ENCODE measurements at places on chromosomes 16 and 17.

GRCh38 chr16:23726710-23727109, 13.7 kb upstream of the ERN2 start:
- DNase-seq: no peak

DNA sequence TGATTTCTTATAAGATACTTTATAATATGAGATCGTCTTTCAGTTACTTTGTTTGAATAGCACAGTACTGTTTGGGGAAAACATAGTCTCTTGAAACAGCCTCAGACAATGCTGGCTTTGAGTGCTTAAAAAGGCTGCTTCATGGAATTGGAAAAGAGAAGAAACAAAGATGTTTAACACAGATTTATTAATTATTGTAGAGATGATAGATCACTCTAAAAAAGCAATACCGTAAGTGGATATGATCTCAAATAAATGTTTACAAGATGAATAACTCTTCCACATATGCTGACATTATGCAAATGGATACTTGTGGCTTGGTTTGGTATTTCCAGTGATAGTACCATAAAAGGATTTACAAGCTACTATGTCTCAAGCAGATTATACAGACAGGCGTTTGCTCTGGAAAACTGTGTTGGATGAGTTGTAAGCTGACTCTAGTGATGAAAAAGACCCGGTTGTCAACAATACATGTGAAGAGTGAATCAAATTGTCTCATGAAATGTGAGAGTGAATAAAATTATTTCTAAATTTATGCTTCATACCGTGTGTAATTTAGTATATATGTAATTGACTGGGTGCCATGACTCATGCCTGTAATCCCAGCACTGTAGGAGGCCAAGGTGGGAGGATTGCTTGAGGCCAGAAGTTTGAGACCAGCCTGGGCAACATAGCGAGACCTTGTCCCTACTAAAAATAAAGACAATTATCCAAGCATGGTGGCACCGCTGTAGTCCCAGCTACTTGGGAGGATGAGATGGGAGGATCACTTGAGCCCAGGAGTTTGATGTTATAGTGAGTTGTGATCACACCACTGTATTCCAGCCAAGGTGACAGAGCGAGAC, 105.4 kb downstream of the FTO start:
- no peak for DNase-seq

DNA sequence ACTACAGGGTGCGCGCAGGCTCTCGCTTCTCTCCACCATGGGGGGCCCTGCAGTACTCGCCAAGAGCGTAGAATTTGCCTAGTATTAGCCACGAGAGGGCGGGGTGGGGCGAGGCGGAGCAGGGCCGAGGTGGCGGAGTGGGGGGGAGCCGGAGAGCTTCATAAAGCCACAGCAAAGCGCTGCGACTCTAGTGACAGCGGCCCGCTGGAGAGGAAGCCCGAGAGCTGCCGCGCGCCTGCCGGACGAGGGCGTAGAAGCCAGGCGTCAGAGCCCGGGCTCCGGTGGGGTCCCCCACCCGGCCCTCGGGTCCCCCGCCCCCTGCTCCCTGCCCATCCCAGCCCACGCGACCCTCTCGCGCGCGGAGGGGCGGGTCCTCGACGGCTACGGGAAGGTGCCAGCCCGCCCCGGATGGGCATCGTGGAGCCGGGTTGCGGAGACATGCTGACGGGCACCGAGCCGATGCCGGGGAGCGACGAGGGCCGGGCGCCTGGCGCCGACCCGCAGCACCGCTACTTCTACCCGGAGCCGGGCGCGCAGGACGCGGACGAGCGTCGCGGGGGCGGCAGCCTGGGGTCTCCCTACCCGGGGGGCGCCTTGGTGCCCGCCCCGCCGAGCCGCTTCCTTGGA, at the start of gene TBX21:
TBX21 (plus strand) TSS at position 190 of the 627 bp plus-strand sequence; CDS start at position 409, 219 bp downstream.
- no peak for DNase-seq

GRCh38 chr17:11786711-11787438, 188.6 kb downstream of the DNAH9 start:
- no peak for DNase-seq

DNA sequence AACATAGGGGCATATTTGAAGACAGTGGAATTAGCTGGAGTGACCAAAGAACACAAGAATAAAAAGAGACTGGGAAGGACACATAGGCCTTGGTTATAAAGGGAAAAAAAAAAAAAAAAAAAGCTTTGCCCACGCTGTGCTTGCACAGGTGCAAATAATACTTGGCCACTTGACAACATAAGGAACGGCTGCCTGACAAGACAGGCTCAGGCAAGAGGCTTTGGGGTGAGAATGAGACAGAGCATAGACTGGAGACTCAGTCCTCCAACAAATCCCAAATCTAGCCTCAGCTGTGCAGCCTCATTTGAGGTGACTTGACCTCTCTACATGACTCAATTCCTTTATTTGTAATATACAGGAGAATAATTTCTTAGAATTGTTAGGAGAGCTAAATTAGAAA, 332.8 kb upstream of the DYNLRB2 start:
- DNase-seq: no peak

DNA sequence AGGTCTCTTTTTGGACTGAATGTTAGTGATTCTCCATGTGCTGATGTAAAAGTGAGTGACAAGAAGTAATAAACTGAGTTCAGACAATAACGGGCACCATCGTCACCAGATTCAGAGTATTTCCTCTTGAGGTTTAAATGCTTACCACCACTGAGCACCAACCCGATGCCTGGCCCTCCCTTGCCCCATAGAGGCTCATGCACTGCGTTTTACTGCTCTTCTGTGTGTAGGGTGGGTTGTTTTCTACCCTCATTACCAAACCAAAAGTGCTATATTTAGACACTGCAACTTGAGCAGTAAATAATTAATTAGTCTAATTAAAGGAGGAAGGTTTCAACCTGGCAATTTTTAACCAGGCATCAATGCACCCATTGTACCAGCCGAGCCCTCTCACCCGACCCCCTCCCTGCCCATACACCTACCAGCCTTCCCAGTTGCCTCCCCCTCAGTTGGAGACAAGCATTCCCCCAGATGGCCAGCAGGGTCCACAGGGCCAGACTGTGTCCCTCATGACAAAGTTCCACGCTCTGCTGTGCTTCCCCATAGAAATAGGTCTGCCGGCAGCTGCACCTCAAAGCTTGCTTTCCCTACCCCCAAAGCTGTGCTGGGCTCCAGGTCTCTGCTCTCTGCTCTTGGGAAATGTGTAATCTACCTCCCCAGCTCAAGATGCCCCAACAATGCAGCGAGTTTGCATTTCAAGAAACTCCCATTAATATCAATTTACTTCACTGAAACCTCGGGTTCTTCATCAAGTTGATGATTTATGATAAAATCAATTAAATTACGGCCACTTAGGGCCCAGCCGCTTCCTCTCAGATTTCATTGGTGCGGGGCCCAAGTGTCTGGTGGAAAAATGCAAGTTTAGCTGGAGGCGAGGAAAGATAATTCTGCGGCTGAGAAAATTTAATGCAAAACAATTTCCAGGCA, 16.0 kb downstream of the HOXB4 start:
- DNase-seq: no peak

- DNase-seq: no peak
Measured at GRCh38 chr17:27338536-27338985, 44.6 kb downstream of the WSB1 start.

DNA sequence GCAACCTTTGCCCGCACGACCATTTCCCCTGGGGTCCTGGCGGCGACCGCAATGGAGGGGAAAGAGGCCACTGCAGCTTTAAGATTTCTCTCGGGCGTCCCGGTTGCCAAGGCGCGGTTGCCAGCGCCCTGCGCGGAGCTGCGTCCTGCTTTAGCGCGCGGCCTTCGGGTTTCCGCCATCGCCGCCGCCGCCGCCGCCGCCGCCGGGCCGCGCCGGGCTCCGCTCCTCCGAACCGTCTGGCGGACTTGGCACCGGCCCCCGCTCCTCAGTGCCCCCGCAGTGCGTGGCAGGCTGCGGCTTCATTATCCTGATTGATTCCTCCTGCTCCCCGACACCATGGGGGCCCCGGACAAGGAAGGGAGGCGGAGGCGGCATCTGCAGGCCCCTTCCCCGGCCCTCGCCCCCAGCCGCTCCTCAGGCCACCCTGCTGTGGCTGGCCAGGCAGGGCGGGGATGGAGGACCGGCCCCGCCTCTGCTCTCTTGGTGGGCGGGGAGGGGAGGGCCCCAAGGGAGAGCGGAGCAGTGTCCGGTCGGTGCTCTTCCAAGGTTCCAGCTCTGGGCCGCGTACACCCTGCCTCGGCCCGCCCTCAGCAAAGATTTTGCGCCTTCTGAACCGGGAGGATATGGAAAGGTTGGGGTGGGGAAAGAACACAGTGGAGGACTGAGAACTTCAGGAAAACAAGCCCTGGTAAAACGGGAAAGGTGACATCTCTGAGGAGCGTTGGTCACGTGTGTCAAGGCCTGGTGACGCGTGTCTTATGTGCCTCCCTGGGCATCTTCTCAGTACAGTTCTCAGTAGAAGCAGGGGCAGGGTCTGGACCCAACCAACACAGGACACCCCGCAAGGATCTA, 34.0 kb downstream of the NEUROD2 start:
- DNase-seq: peak; percentile 71

DNA sequence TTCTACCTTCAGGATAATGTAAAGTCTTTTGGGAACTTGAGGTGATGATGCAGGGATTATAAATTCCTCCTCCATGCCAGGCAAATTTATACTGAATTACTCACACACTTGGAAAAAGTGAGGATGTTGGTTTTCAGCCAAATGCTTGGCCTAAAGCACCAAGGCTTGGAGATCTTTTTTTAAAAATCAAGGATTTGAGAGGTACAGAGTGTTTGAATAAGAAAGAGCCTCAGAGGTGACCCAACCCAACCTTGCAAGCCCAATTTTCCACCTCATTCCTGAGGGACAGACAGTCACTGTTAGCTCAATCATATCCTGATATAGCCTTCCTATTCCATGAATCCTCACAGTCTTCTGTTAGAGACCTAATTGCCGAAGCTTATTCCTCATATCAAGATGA, 14.0 kb downstream of the GRIN2A start:
- no peak for DNase-seq

DNA sequence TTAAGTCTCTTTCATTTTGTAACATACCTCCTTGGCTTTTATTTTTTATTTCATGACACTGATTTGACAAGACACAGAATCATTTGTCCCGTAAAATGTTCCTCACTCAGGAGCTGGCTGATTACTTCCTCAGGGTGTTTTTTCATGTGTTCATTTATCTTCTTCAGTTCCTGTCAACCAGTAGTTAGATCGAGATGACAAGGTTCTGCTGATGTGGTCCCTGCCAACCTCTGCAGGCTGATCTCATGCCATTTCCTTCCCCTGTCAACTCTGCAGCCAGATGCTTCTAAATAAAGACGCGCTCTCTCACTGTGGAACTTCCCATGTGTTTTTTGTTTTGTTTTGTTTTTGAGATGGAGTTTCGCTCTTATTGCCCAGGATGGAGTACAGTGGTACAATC, 8.1 kb upstream of the CXCL16 start:
- DNase-seq: no peak

DNA sequence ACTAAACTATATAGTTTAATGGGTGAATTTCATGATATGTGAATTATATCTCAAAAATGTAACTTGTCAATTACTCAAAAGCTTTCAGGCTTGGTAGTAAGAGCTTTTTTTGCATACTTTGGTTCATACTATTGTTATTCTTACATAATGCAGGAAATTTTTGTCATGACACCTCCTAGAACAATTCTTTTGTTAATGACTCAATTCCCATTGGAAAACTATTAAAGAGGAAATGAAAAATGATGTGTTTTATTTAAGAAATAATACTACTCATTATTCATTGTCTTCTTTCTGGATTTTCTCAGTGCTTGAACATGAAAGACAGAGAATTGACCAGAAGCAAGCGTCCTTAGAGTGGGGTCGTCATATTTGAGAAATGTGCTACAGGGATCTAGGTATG, 196.4 kb upstream of the KCNJ16 start:
- DNase-seq: no peak

DNA sequence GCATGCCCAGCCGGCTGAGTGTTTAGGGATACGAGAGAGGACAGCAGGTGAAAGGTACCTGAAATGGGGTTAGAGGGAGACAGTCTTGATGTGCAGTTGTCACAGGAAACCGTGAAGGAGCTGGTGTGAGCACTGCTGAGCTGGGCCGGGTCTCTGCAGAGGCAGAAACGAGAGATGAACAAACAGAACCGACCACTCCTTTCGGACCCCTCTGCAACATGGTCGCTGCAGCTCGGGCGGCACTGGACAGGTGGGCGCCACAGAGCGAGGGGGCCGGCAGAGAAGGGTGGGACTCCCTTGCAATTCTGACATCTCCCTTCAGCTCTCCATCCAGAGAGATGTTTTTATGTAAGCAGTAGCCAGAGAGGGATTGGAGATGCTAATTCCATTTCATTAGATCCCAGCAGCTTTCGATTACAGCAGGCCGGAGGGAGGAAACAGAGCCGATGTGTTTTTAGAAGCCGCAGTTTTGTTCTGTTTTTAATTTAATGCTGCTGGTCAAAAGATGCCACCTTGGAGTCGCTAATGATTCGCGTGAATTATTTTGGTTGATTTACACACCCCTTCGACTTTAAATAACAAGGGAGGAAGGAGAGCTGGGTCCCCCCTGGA, 86.3 kb upstream of the RPL38 start:
- DNase-seq: no peak

GRCh38 chr16:27638833-27639560, 89.1 kb downstream of the KATNIP start:
- DNase-seq: no peak

- no peak for DNase-seq
Measured at GRCh38 chr16:89172528-89173173, 1.1 kb downstream of the CDH15 start.

GRCh38 chr17:32161029-32161428, 18.7 kb downstream of the RHOT1 start:
- DNase-seq: no peak

DNA sequence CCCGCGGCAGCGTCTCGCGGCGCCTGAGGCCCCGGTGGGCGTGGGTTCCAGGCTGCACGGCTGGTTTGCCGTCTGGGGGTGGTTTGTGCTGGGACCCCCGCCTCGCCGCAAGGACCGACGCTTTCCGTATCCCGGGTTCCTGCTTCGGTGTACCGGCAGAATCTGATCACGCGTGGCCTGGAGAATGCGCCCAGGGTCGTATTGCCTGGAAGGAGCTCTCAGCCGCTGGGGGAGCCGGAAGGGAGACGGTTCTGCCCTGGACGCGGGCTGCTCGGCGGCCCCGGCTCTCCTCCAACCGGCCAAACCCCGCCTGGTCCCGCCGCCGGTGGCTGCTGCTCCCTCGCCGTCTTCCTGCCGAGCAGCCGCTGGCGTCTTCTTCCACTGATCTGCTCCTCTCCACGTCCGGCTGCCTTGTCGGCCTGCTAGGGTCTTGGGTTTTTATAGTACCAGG, 39.8 kb downstream of the ZNF778 start:
- no peak for DNase-seq

GRCh38 chr17:752620-753219, 656 bp upstream of the GEMIN4 start:
- DNase-seq: peak; percentile 40

GRCh38 chr17:63950940-63951907, 19.1 kb upstream of the CD79B start:
- DNase-seq: no peak

- no peak for DNase-seq
Measured at GRCh38 chr17:49514071-49514721, 19.1 kb downstream of the NGFR start.

GRCh38 chr16:64051824-64052223, 1070.0 kb downstream of the CDH11 start:
- no peak for DNase-seq

Measured in NCI-H446 (cell line).